ENCODE measurements at places on chromosomes 12 and 14. TPM values are rescaled to one million over a fixed set of nuclear protein-coding genes. Genes with fewer than 3 reads are reported as not detected.

ENDOU gene
- total RNA-seq = 0.53 TPM

PGAM5 gene
- 42.0 TPM for total RNA-seq

TEX22 gene
- total RNA-seq = 2.5 TPM

NDRG2 gene
- total RNA-seq = 234 TPM

SYT1 gene
- total RNA-seq = 0.66 TPM

Data from cardiac muscle cell (in vitro differentiated cells and primary cell).